ENCODE measurements at places on chromosomes 1 and 21.
A peak's percentile ranks its signal among the peaks of the same experiment; 100 is the strongest.

DNA sequence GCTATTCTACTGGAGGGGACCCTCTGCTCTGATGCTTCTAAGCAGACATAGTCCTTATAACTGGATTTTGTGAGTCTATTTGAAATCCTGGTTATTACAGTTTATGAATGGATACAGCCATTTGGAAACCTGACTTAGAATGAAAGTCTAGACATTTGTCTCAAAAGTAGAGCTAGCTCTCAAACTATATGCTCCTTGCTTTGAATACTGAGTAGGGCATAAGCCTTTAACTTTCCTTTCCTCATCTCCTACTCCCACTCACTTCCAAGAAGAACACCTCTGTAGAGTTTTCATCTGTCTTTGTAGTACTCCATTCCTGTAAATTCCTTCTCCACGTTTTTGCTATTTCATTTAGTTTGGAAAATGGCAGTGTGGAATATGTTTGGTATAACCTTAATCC lies 9.0 kb upstream of the ARID1A start:
- DNase-seq, result no peak

DNA sequence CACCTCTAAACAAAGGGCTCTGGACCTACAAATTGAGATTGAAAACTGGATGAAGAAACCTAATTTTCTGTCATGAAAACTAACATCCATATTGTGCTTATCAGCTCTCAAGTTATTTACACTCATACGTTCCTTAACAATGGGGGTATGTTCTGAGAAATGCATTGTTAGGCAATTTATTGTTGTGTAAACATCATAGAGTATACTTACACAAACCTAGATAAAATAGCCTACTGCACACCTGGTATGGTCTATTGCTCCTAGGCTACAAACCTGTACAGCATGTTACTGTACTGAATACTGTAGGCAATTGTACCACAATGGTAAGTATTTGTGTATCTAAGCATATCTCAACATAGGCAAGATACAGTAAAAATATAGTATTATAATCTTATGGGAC lies 191.4 kb downstream of the TM2D1 start:
- DNase-seq, result no peak

GRCh38 chr1:232880354-232880753 lies 70.1 kb upstream of the NTPCR start:
- DNase-seq, result peak; percentile 62

- no peak for DNase-seq
Observed at GRCh38 chr1:192852001-192852947, 43.4 kb downstream of the RGS2 start.

- DNase-seq, result no peak
Observed at GRCh38 chr1:222967466-222968240, 152.8 kb downstream of the DISP1 start.

DNA sequence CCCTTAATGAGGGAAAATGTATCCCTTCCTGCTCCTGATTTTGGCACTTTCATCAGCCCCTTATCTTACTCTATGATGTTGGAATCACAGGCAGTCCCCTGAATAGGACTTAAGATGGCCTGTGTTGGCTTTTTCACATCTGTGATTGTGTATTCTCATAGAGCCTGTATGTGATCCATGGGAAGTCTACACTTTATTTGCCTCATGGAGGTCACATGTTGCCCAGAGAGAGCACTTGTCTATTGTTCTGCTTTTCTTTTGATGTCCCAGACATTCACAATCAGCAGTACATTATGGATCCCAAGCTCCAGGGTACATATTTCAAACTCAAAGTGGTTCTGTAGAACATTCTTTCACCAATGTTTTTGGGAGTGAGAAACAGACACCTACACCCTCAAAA lies 885.2 kb upstream of the ADGRL2 start:
- no peak for DNase-seq

GRCh38 chr1:76989976-76990375 lies 122.7 kb downstream of the ST6GALNAC5 start:
- DNase-seq, result no peak

GRCh38 chr1:61007534-61008364 lies 74.6 kb upstream of the NFIA start:
- DNase-seq, result no peak

DNA sequence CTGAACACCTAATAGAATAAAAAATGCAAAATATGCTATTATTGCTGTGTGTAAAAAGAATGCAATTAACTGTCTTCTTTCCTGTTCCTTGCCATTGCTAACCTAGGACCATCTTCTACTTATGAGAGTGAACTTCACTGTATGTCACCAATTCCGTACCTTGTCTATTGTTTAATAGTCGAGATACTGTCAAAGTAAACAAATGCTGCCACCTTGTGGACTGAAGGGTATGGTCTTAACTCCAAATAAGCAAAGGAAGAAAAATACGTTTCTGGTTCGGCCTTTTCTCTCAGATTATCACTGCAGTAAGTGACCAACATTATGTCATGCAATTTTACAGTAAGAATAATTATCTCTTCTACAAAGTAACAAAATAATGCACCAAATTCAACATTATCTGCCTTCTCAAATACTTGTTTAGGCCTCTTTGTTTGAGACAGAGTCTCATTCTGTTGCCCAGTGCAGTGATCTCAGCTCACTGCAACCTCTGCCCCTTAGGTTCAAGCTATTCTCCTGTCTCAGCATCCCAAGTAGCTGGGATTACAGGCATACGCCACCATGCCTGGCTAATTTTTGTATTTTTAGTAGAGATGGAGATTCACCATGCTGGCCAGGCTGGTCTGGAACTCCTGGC lies 133.4 kb downstream of the COP1 start:
- peak; percentile 30 for DNase-seq

DNA sequence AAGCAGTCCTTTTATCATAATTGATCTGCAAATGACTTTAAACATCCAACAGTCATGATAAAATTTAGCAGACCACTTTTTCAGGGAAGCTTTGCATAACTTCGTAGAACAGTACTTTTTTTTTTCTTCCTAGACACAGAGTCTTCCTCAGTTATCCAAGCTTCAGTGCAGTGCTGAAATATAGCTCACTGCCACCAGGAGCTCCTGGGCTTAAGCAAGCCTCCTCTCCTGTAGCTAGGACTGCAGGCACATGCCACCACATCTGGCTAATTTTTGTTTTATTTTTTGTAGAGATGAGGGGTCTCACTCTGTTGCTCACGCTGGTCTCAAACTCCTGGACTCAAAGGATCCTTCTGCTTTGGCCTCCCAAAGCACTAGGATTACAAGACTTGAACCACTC lies 3.8 kb downstream of the F13B start:
- no peak for DNase-seq

- DNase-seq, result no peak
Observed at GRCh38 chr21:43286196-43286595, 117.4 kb downstream of the CRYAA start.

DNA sequence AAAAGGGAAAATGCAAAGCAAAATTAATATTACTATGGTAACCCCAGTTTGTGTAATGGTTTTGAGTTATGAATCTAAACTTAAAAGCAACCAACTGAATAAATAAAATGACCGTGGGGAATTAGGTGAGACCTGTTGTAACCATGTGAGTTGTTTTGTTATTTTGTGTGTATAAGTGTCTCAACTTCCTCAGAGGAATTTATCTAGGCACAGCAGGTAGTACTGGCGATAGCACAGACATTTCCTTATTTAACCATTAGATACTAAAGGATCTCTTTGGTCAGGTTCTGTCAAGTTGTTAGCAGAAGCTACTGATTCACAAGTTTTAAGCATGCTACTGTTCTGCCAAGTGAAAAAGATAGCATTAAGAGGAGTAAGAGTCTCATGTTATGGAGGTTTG lies 39.3 kb upstream of the LRRC7 start:
- no peak for DNase-seq

DNA sequence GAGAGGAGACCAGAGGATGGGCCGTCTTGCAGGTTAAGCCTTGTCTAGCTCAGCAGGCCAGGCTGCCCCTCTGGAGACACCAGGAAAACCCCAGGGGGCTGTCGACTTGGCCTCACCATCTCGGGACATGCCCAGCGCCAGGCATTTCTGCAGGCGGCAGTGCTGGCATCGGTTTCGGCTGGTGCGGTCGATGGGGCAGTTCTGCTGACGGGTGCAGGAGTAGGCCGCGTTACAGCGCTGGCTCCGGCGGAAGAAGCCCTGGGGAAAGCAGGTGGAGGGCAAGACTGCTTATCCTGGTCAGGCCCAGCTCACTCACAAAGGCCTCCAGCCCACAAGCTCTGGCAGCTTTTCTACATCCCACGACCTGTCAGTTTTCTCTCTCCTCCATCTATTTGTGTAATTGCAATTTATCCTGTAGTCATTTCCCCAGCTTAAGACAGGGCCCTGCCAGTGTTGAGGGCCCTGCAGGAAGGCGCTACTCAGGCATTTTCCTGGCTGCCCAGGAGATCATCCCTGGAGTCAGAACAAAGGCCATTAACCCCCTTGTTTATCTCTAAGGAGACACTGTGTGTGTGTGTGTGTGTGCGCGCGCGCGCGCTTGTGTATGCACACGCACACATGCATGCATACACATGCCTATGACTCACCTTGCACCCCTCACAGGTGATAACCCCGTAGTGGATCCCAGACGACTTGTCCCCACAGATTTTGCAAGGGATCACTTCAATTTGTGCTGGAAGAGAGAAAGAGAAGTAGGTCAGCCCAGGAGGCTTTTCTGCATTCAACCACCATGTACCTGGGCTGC lies 11.5 kb upstream of the LINGO4 start:
- no peak for DNase-seq

DNA sequence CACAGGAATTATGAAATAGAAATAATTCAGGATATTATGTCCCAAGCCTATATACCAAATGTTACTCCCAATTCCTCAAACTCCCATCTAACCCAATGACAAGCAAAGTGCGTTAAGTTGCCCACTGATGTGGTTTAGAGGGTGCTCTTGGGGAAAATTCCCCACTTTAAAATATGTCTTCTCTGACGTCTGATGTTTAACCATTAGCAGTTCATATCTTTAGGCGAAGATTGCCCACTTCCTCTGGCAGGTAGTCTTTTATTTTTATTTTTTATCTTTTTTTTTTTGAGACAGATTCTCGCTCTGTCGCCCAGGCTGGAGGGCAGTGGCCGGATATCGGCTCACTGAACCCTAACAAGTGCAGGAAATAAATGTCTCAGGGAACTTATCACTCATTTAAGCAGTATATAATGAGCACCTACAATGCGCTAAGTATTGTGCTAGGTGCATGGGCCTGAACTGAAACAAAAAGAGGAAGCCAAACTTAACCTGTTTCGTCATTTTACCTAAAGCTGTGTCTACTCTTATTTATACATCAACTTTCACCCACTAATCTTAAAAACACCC lies 1.3 kb upstream of the LYST start:
- DNase-seq, result no peak

GRCh38 chr1:32928715-32929114 lies 27.5 kb upstream of the TMEM54 start:
- DNase-seq, result no peak

DNA sequence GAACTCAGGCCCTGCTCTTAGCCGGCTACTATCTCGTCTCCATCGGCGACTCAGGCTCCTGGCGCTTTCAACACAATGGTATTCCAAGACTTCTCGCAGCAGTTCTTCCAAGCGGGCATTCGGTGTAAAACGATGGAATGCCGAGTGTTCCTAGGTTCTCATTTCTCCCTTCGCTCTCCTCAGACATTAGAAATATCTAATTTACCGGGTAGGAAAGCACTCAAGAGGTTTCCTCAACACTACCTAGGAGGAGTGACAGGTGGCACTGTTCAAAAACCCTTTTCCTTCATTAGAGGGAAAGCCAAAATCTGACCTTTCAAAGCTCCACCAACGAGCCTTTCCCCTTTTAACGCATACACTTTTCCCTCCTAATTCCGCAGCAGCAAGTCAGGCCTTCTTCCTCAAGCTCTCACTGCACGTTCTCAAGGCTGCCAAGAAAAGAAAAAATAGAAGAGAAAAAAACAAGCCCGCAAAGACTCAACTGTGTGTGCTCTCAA lies 601 bp downstream of the UBE2G2 start:
- DNase-seq, result no peak

DNA sequence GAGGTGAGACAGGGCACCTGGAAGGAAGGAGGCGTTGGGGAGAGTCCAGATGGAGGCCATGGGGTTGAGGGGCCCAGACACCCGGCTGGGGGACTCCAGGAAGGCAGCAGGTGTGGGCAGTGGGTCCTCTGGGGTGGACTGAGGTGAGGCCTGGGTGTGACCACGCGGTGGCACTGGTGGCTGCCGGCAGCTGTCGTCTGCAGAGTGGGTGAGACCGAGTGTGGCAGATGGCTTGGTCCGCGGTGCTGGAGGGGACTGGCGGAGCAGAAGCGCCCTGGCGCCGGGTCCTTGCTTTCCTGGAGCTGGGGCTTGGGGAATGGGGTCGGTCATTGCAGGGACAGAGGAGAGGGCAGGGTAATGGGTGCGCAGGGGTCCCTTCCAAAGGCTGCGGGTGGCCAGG lies 12.5 kb downstream of the AGRN start:
- DNase-seq, result peak; percentile 67

DNA sequence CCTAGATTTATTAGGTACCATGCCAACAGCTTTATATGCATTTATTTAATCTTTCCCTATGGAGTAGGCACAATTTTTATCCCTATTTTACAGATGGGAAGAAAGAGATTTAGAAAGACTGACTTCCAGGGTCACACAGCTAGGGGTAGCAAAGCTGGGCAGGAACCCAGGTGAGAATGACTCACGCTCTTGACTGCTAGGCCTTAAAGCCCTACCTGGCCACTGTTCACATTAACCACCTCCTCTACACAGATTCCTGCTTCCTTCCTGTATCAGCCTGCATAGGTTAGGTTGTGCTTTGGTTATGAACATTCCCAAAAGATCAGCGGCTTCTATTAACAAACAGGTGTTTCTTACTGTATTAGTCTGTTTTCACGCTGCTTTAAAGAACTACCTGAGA lies 53.2 kb downstream of the DNAJC6 start:
- DNase-seq, result no peak

DNA sequence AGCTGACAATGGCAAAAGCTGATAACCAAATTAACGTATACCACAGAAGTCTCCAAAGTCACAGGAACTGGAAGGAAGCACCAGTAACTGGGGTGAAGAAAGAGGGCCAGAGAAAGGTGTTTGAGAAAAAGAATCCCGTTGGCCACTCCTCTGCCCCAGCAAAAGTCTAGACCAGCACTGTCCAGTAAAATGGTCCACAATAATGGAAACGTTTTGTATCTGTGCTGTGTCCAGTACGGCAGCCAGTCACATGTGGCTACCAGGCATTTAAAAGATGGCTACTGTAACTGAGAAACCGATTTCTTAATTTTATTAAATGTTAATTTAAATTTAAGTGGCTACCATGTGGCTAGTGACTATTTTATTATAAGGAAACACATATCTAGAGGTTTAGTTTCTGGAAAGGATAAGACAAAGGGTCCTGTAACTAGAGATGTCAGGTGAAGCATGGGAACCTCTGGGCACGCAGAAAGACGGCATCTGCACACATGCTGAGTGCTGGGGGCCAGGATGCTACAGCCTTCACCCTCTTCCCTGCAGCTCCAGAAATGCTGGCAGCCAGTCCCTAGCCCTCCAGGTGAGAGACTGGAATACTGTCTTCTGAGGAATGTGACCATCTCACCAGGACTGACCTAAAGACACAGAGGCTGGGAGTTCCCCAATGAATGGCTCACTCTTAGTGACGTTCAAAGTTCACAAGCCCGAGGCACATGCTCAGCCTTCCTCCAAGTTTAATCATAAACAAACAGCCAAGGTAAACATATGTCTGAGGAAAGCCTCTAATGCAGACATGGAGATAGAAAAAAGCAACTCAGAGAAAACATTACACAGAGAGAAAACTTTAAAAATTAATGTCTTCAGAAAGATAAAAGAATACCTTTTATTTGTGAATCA lies 50.7 kb downstream of the JAK1 start:
- DNase-seq, result peak; percentile 37

- no peak for DNase-seq
Observed at GRCh38 chr1:11898086-11898785, 28.0 kb downstream of the KIAA2013 start.

- no peak for DNase-seq
Observed at GRCh38 chr1:71666609-71667008, 585.8 kb upstream of the ZRANB2 start.

All from left colon (tissue), 2 donors.